ENCODE measurements at places on chromosomes 1 and 21.

- no peak for DNase-seq
Observed at GRCh38 chr1:19046972-19047731, 90.7 kb upstream of the IFFO2 start.

DNA sequence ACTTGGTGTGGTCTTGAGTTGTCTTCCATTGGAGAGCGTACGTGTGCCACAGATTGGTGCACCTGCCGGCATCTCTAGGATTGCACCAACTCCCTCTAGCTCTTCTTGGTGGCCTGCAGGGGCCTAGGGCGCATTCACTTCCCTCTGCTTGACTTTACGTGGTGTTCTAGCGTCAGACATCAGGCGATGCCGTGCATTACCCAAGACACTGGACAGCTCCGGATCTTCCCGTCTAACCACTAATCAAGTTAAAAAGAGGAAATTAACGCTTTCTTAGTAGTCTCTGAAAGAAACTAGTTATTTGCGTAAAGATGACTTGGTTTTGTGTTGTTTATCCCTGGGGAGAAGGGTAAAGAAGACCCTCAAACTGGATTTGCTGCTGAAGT lies 510 bp upstream of the IL10RB start:
- DNase-seq: peak; percentile 39

DNA sequence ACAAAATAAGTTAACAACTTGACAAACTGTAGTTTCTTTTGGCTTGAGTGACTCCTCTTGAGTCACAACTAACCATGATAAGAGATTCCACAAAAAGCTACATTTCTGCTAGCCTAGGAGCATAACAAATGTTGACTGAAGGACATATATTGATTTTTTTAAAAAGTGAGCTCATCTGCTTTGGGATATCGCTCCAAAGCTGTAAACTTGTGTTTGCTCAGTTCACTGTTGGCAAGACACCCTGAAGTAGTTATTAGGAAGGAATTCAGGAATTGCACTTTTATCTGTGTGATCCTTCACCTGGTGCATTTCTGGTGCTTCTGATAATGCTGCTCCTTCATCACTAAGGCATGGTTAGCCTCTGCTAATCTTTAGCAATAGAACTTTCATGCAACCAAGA lies 23.7 kb downstream of the RWDD3 start:
- DNase-seq: no peak

DNA sequence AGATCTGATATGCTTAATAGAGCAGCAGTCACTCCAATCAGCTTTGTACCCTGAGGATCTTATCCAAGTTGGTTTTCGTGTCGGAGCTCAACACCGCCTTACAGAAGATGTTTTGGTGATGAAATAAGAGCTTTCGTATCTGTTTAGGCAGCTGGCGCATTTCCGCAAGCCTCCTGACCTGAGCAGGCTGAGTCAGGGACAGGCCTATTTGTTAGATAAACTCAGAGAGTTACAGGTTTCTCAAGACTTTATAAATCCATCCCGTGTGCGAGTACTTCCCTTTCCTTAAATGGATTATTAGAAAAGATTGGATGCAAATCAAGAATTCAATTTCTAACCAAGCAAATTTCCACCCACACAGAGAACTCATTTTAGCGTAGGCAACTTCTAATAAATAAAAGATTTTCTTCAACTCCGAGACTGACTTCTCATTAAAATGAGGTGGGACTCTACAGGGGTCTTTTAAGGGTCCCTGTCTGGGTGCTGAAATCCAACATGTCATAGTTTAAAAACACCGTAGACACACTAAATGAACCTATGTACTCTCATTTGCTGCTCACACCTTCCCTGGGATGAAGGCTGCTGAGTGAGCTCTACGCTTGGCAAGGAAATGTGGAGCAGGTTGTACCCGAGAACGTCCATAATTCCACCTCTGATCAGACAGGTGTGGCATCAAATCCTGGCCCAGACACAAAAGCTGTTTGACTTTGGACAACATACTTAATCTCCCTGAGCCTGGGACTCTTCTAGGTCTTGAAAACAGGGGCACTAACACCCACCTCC lies 106.9 kb upstream of the F3 start:
- DNase-seq: peak; percentile 98

DNA sequence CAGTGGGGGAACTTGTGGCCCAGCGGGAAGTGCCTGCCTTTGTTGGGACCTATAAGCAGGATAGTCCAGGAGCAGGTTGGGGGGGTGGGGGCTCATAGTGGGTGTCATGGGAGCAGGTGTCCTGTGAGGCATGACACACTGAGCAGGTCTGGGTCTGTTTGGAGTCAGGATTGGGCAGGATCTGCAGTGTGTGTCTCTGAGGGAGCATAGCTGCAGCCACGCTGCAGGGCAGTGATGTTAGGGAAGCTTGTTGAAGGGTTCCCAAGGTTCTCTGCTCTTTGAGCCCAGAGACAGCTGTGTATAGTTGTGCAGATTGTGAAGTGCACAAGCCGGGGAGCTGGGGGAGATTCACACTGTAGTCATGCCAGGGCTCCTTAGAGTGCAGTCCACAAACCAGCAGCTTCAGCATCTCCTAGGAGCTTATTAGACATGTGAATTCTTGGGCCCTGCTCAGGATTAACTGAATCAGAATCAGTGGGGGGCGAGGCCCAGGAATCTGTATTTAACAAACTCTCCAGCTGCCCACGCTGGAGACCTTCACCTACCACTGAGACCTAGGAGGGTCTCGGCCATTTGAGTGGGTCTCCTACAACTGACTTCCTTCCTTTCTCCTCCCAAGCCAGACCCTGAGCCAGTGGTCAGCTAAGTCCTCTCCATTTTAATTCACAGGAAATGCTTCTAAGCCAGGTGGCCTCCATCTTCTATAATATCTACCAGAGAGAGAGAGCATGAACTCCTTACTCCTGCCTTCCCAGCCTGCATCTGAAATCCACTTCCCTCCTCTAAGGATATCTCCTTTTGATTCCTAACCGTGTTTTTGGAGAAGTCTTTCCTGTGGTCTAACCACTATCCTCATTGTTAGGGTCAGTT lies 11.1 kb downstream of the INSRR start:
- DNase-seq: no peak

GRCh38 chr1:43992232-43992995 lies 1.0 kb downstream of the CCDC24 start:
- no peak for DNase-seq

DNA sequence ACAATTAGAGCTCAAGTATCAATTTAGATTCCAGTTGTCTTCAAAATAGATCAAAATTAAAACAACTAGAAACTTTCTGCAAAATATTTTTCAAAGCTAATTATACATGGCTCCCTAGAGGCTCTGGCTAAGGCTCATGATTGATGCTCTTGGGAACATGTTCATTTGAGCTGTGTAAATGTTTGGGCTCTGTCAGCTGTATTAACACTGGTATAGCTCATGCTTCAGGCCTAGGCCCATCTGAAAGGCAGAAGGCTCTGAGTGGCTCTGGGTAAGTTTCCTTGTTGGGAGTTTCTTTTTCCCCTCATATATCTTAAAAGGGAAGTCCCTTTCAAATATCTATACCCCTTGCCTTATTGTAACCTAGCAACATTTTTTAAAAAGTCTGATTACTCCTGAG lies 81.3 kb downstream of the UROD start:
- no peak for DNase-seq

DNA sequence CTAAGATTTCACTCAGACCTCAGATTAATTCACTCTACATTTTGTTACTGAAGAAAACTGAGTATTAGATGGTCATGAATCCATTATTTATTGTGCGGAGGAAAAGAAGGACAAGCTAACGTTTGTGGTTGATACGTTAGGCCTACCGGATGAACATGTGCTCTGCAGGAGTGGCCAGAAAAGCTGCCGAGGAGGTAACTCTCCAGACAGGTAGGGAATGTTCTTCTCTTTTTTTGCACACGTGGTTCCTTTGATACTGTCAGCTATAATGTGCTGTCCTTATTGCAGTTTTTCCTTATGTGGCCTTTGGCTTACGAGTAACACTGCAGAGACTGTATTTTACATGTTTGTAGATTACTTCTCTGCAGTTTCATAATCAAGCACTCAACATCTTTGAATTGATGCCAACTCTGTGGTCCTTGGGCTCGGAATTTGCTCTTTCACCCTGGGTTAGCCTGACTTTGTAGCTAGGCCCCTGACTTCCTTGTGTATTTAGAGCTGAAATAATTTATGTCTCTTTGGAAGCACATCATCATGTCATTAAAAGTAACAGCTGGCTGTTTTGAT lies 13.6 kb downstream of the MTR start:
- peak; percentile 46 for DNase-seq

- DNase-seq: no peak
Observed at GRCh38 chr1:106254748-106255147, 801.7 kb upstream of the PRMT6 start.

DNA sequence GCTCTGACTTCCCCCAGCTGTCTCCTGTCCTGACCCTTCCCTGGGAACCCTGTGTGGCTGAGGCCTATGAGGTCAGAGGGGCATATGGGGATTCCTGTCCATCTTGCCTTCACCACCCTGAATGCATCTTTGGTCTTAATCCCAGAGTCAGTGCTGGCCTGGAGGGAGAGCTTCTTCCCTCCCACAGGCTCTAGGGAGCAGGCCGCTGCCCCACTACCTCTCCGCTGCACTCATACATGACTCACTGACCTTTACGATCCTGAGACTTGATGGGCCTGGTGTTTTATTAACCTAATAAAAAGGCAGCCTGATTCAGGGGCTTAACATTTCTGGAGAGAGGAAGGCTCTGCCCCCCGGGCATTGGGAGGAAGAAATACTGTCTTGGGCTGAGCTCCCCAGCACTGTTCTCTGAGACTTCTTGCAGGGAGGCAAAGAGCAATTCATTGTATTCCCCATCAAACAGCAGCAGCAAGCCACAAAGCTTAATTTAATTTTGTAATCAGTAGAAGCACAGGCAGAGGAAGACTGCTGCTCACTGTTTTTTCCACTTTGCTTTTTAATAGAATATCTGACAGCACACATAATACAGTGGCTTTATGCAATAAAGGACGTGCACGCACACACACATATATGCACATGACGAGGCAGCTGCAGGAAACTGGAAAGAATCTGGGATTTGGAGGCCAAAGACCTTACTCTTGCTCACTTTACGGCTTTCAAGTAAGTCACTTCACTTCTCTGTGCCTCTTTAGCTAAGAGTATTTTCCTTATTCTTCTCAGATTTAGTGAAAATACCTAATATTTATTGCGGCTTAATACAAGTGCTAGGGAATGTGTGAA lies 89.2 kb upstream of the GRIK3 start:
- no peak for DNase-seq

- no peak for DNase-seq
Observed at GRCh38 chr1:109502364-109502851, 7.1 kb downstream of the AMIGO1 start.

DNA sequence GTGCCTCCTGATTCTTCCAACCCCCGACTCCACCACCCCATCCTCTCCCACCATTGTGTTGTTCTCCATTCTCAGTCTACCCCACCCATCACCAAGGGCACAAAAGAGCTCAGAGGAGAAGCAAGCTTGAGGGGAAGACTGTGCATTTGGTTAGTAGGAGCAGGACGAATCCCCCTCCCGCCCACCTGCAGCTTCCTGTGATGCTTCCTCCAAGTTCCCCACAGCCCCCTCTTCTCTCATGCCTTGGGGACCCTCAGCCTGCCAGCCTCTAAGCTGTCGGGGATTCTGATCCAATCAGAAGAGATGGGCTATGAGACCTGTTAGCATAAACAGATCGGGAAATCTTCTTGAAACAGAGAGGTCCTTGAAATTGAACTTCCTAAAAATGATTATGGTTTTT lies 22.2 kb upstream of the CAPZB start:
- no peak for DNase-seq

GRCh38 chr1:244118109-244118761 lies 67.2 kb downstream of the ZBTB18 start:
- no peak for DNase-seq

- DNase-seq: no peak
Observed at GRCh38 chr1:31043631-31044030, 21.9 kb downstream of the PUM1 start.

DNA sequence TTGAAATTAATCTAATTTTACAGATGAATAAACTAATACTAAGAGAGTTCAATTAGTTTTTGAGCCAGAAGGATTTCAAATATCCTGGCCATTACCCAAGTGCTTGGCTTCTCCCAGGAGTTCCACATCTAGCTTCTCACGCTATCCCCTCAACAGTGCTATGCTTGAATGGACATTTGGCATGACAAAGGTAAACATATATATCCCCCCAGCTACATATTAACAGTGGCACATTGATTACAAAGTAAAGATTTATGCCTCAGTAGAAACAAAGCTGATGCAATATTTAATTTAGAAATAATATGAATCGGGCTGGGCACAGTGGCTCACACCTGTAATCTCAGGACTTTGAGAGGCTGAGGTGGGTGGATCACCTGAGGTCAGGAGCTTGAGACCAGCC lies 434.6 kb upstream of the PRMT6 start:
- no peak for DNase-seq

Measured in EH (cell line).